ENCODE measurements at places on chromosomes 2 and 18.

DNA sequence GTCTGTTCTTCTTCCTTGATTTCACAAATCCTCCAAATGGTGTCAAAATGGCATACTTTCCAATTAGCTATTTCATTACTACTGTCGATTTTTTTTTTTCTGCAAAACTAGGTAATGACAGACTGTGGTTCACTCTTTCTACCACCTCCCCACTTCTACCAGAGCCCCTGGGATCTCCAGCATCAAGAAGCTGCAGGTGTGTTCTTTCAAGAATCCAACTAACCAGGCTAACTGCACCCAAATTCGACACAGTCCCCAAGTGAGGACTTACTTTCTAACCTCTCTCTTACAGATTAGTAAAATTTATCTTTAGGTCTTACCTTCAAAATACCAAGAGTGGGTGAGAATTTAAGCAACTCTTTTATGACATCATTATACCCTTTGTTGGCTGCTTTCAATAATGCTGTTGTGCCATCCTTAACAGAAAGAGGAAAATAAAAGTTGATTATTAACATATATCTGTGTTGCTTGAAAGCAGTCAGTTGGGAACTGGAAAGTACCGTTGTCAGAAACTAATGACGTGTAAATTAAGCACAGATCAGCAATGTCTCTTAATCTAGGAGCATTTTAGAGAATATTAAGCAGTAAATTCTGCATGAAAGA lies 31.2 kb upstream of the NPC1 start:
- DNase-seq: no peak

- no peak for DNase-seq
Measured at GRCh38 chr18:62880034-62880433, 164.7 kb downstream of the PHLPP1 start.

- no peak for DNase-seq
Measured at GRCh38 chr18:45363196-45363595, 252.1 kb upstream of the SLC14A2 start.

DNA sequence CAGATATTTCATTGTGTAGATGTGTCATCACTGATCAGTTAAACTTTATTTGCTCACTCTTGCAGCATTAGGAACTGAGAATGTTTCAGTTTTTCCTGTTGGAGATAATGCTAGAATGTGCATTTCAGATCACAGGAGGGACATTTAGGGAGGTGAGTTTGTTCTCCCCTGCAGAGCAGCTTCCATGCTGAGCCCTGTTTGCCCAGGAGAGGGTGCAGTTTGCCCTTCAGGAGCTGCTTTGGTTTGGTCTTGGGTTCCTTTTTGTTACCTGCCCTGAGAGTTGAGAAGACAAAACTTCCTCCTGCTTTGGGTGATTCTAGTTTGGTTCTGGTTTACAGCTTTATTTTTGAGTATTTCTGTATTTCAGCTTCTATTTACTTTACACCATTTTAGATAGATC lies 49.9 kb downstream of the DGKD start:
- DNase-seq: peak; percentile 67

DNA sequence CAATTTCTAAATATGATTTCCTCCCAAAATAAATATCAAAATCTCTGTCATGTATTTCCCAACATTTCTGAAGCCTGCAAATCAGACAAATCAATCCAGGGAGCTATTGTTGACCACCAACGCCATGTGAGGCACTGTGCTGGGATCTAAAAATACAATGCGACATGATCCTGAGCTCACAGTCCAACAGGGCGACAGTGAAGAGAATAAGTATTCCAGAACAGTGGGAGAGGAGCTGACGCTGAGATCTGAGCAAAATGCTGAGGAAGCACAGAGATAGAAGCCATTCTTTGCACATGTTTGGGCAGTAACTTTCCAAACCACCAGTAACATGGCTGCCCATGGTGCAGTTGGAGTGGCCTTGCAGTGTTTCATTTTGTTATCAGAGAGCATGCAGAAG lies 412.5 kb downstream of the LRATD1 start:
- no peak for DNase-seq
